ENCODE measurements at places on chromosomes 5 and 9. TPM values are rescaled to one million over a fixed set of nuclear protein-coding genes. Genes with fewer than 3 reads are reported as not detected.

FGF10 gene
- not detected for total RNA-seq

OR1L6 gene
- not detected for total RNA-seq

LSM11 gene
- total RNA-seq, result 6.8 TPM

MSX2 gene
- 2.9 TPM for total RNA-seq

PCSK1 gene
- total RNA-seq, result 1.4 TPM

SV2C gene
- not detected for total RNA-seq

SH3PXD2B gene
- total RNA-seq, result 62.9 TPM

ST6GALNAC4 gene
- 15.1 TPM for total RNA-seq

SAPCD2 gene
- total RNA-seq, result 12.0 TPM

IER5L gene
- total RNA-seq, result 14.8 TPM

ALDOB gene
- not detected for total RNA-seq

GFI1B gene
- total RNA-seq, result not detected

ZNG1F gene
- total RNA-seq, result 6.5 TPM

GZMA gene
- not detected for total RNA-seq

Measured in melanocyte of skin (primary cell).